ENCODE measurements at places on chromosomes 7 and 10.

GRCh38 chr7:30617359-30617758, 22.7 kb downstream of the GARS1 start:
- DNase-seq, result no peak

DNA sequence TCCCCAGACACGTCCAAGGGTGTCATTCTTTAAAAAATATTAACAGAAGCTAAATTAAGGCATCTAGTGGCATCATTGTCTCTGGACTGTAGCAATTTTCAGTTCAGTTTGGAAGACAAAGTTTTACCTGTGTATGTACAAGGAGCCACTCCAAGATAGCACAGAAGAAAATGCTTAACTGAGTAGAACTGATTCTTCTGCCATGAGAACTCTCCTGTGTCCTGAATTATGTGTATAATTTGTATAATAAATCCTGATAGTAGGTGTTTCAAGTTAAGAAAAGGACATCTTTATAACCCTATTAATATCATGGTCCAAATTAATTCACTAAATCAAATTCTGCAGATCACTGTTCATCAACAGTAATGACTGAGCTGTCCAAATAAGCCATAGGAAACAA, 1104.0 kb downstream of the XPNPEP1 start:
- no peak for DNase-seq

GRCh38 chr7:28395831-28396230, 16.5 kb upstream of the CREB5 start:
- DNase-seq, result no peak

- DNase-seq, result no peak
Measured at GRCh38 chr7:73933091-73933490, 72.1 kb downstream of the TMEM270 start.

- DNase-seq, result no peak
Measured at GRCh38 chr10:77511498-77512218, 126.0 kb downstream of the KCNMA1 start.

DNA sequence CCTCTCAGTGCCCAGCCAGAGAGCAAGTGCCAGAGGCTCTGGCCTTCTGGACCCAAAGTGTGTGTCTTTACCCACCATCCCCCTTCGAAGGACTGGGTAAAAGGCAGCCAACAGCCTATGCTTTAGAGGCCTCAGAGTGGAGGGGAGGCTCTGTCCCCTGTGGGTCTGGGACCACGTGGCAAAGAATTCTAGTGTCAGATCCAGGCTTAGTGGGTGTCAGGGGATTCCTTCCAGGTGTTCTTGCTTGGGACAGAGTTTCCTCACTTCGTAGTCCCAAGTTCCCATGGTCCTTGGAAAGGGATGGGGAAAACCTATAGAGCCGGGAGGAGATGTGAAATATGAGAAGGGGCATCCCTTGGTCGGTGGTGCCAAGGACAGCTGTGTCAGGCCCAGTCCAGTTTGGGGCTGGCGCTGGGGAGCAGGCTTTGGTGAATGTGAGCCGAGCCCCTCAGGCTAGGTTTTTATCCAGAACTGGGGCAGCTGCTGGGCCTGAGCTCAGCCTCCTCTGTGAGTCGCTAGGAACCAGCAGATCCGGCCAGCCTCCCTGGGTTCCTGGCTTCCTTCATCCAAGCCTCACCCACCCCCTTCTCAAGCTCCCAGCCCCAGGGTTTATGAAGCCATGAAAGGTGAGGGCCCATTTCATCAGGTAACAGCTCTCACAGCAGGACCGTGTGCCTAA, 71.2 kb downstream of the C10orf105 start:
- DNase-seq, result no peak

- no peak for DNase-seq
Measured at GRCh38 chr10:13400196-13400965, 52.3 kb upstream of the SEPHS1 start.

DNA sequence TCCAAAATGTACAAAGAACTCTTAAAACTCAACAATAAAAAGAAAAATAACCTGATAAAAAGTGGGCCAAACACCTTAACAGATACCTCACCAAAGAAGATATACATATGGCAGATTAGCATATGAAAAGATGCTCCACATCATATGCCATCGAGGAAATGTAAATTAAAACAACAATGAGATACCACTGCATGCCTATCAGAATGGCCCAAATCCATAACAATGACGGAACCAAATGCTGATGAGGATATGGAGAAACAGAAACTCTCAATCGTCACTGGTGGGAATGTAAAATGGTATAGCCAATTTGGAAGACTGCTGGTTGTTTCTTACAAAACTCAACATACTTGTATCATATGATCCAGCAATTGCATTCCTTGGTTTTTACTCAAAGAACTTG, 319.9 kb downstream of the PHTF2 start:
- no peak for DNase-seq

GRCh38 chr7:99461221-99461620, 4.7 kb downstream of the ATP5MF start:
- no peak for DNase-seq

DNA sequence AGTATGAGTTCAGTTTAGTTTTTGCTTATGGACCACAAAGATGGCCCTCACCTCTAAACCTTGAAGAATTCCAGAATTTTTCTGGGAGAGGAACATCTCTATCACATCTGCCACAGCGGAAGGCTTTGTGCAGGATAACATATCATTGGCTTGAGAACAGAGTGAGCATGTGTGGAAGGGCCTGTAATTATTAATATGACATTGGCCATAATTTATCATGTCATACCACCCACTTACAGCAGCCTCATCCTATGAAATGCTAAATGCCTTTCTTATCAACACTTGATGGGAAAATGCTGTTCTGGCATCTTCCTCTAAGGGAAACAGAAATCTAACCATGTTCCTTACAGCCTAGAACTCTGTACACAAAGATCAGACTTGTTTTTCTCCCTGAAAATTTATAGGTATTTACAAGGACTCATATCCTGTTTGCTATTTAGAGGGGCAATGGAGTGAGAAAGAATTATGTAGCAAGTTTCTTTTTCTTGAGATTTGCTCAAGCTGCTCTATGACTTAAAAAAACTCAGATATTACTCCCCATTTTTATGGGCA, 817.3 kb downstream of the LRMDA start:
- no peak for DNase-seq

- DNase-seq, result no peak
Measured at GRCh38 chr7:57199252-57199651, 67.0 kb upstream of the ZNF479 start.

GRCh38 chr7:79523436-79523835, 70.0 kb upstream of the MAGI2 start:
- no peak for DNase-seq

DNA sequence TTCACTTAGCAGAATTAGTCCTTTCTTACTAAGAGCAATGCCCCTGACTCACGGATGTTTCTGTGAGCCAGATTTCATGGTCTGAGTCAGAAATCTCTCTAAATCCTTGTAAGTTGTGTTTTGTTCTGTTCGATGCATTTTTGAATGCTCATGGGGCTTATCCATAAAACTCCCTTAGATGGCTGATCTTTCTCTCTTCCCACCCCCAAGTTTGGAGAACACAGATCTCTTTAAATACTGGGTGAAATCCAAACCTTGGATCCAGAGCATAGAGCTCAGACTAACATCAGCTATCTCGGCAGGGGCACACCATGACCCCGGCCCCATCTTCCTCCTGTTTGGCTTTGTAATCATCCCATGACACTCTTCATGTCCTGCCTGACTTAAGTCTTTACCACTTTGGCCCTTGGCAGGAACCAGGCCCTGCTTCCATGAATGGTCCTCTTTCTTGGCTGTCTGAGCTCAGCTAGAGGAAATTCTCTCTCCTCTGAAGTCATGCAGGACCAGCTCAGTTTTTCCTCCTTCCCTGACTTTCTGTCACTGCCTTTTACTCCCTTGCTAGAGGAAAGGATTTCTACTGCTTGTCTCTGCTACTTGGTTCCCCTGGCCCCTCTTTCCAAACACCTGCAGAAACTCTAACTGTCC, 120.4 kb upstream of the RAB11FIP2 start:
- DNase-seq, result no peak

- DNase-seq, result no peak
Measured at GRCh38 chr10:28302012-28302637, 739 bp downstream of the MPP7 start.

GRCh38 chr10:11639849-11640764, 28.7 kb upstream of the USP6NL start:
- no peak for DNase-seq

- DNase-seq, result no peak
Measured at GRCh38 chr10:79435271-79436065, 10.0 kb downstream of the ZCCHC24 start.

- DNase-seq, result no peak
Measured at GRCh38 chr10:43260117-43260761, 6.6 kb downstream of the RASGEF1A start.

DNA sequence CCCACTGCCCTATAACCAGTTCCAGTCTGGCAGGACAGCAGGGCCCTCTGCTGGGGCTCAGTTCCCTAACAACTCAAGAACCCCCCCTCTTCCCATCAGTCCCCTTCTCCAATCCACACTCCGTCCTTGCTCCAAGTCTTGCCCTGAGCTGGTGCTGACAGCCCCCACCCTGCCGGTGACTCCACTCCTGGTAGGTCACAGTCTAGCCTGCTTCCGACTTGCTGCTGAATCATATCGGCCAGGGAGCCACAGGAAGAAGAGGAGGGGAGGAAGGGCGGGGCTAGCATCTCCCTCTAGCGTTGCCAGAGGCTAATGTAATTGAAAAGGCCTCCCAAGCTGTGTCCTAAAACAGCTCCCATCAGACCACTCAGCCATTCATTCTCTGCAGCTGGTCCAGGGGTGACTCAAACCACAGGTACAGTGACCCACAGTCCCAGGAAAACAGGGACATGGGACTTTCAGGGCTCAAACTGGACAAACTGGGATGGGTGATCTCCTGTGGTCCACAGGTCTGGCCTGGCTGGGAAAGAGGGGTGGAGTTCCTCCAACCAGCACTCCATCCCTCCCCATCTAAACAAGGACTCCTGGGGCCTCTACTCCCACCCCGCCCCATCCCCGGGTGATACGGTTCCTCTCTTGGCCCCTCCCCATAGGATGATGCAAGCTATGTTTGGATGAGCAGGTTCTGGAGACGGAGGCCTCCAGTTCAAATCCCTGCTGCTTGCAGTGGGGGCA, 158.8 kb downstream of the SH3PXD2A start:
- DNase-seq, result no peak

- DNase-seq, result no peak
Measured at GRCh38 chr10:88115968-88116367, 252.5 kb downstream of the PTEN start.

DNA sequence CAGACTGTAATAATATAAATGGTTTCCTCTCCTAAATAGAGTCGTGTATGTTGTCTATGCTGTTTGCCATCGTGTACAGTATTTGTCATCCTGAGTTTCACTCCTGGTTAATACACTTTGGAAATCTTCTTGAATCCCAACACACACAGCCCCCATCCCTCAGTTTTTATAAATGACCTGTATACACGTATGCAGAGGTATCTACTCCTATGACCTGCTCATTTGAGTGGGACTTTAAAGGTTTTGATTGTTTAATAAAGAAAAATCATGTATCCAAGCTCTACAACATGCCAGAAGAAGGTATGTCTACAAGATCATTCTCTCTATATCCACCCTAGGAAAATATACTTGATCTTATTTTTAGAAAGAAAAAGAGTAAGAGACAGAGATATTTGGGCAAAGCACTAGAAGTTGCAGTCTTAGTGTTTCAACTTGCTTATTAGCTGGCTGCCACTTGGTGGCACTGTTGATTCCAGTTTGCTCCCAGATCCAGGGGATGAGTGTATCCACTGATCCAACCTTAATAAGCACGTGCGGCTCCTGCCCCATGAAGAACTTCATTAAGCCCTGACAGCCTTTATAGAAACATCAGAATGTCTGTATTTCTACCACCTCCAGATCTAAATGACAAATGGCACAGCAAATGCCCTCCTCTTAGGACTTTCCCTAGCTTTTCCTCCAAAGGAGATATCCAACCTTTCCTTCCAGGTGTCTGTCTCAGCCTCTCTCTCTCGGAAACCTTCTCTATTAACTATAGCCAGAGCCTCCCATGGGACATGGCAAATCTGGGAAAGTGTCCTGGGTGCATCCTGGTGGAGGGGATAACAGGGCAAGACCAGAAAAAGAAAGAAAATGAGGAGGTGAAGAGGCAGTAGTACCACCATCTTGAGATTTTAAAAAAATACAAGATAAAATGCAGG, 181.6 kb upstream of the NEBL start:
- no peak for DNase-seq

DNA sequence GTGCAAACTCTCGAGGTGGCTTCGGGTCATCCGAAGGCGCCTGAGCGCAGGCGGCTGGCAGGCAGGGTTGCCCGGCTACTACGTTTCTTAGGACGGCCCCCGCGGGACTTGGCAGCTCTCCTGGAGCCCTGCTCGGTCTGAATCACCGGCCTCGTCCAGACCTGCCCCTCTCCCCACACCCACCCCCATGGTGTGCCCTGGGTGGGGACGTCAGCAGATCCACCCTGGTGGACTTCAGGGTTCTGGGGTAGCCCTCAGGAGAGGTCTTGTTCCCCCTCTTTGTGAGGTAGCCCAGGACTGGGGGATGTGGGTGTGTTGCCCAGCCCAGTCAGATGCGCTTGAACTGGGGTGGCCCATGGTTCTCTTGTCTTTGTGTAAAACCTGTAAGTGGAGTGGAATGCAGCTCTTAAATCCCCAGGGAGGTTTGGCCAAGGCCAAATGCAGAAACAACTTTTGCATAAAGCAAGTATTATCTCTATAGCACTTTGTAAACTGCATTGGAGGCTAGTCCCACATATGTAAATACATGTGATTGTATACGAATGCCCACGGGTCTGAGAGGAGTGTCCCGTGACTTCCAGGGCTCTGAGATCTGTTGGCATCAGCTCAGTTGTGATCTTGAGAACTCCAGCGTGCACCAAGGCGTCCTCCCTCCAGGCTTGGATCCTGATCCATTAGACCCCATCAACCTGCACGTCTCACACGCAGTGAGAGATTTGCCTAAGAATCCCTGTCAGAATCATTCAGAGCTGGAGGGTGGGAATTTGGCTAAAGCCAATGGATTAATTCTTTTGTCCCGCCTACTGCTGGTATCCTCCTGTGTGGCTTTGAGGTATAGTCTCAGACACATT, 1.8 kb downstream of the PFKFB3 start:
- DNase-seq, result no peak

GRCh38 chr7:49433794-49434193, 339.6 kb upstream of the VWC2 start:
- DNase-seq, result no peak

- DNase-seq, result no peak
Measured at GRCh38 chr7:95180-95862, 97.0 kb upstream of the FAM20C start.

DNA sequence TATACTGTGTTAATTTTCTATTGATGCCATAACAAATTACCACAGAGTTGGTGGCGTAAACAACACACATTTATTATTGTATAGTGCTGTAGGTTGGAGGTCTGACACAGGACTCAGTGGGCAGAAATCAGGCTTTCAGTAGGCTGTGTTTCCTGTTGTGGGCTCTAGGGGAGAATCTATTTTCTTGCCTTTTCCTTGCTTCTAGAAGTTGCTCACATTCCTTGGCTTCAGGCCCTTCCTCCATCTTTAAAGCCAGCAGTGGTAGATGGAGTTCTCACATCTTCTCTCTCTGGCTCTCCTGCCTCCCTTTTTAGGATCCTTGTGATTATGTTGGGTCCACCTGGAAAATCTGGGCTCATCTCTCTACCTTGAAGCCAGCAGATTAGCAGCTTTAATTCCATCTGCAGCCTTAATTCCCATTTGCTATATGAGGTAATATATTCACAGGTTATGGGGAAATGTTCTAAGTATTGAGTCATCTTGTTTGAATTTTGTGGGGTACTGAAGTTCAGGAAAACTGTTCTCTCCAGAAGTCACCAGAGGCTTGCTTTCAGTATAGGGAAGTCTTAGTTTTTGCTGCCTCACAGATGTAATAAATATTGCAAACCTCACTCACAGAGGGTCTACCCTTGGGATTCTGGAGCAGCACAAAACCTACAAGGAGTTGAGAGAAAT, 38.9 kb downstream of the CCNY start:
- no peak for DNase-seq
